ENCODE measurements at places on chromosomes 6 and 20.

GRCh38 chr20:23397961-23398360 is 23.3 kb downstream of the NAPB start:
- DNase-seq, result no peak

- DNase-seq, result no peak
These were observed 48.4 kb downstream of the ARHGAP40 start for GRCh38 chr20:38650010-38650409.

GRCh38 chr6:34791164-34791700 is 651 bp upstream of the BLTP3A start:
- DNase-seq, result no peak

DNA sequence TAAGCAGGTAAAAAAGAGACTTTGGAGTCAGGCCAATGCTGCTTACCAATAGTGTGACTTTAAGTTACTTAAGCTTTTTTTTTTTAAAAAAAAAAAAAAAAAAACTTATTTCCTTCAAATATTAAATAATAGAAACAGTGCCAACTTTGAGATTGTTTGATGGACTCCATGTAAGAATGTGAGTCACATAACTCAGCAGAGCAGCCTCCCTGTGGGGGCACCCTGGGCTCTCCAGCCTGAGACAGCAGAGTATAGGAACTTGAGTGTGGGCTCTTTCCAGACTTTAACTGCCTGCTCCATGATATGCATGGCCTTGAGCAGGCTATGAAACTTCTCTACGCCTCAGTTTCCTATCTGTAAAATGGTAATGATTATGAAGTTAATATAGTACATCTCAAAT is 113.3 kb upstream of the SAMD5 start:
- DNase-seq, result no peak

- no peak for DNase-seq
These were observed 3.3 kb downstream of the NECAB3 start for GRCh38 chr20:33670715-33671499.

GRCh38 chr6:113909224-113909856 is 52.2 kb downstream of the MARCKS start:
- no peak for DNase-seq

DNA sequence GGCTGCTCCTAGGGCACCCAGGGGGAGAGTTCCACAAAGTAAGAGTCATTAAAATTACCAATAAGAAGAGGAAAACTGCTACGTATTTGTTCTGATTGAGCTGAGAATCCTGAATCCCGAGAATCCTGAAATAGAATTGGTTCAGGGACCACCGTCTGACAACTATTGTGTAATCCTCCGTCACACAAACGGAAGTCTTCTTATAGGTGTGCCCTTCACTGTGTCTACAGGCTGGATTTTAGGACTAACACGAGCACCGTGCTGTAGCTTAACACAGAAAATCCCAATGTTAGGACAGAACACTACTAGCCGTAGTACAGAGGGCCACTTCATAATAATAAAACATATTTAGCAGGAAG is 50.6 kb upstream of the RNF182 start:
- no peak for DNase-seq

DNA sequence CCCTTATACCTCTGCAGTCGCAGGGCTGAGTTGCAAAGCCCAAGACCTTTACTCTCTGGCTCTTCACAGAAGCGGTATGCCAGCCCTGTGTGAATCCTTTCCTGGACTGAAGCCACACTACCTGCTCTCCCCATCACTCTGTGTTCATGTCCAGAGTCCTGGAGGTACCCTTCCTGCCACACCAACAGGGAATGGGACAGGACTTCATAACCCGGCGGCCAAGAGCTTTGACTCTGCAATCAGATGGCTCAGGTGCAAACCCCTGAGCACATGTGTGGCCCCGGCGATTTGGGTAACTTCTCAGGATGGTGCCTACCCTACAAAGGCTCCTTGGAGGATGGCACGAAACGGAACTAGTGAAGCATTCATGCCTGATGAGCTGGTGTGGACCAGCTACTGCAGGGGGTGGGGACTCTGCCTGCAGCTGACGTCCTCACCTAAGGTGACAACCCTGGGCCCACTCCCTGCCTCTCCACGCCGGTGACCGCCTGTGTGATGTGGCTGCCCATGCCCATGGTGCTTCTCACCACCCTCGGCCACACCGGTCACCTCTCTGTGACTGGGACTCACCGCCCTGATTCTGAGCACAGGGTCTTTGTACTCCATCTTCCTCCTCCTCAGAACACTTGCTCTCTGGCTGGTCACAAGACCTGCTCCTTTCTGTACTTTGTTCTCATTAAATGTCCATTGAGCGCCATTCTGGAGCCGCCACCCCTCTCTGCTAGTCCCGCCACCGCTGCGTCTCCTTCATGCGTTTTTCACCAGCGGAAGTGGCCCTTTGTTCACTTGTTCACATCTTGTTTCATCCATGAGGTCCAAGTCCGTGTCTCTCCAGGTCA is 116.7 kb downstream of the SULF2 start:
- no peak for DNase-seq

DNA sequence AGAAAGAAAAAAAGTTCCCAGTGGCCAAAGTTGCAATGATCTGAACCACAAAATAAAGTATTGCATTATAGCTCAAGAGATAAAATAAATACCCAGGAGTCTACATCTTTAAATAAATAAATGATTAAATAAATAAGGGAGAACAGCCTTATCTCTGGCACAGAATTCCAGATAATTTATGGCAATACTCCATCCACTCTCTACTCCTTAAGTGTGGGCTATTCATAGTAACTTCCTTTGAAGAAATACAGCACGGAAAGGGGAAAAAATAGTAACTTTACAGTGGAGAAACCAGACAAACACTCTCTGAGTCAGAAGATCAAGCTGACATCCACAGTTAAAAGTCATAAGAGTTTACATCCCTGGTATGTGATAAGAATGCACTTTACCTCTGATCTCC is 11.6 kb downstream of the AURKA start:
- DNase-seq, result no peak

- no peak for DNase-seq
These were observed 295.5 kb downstream of the TAF4 start for GRCh38 chr20:61770113-61770585.

- DNase-seq, result no peak
These were observed 32.8 kb upstream of the ZNFX1 start for GRCh38 chr20:49310705-49311104.

DNA sequence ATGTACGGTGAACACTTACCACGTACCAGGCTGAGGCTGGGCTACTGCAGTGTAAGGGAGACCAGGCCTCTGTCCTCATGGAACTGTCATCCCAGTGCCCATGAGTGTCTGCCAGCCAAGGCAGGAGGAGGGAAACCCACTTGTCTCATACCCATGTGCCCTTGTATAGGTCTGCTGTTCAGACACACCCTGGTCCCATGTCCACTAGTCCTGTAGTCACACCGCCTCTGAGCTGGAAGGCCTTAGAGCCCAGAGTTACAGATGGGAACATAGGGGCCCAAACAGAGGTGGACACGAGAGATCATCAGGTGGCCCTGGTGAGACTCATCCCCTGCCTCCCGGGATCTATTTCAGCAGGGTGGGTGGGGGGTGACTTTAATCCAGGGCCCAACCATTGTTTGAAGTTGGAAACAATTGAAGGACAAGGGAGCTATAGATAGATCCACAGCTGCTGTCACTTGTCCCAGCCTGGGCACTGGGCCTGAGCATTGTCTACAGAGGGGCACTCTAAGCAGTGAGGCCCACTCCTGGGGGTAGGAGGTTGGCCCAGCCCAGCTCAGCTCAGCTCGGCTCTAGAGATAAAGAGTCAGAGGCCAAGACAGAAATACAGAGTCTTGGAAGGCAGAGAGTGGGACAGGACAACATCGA is 14.6 kb downstream of the MYH7B start:
- DNase-seq, result no peak

Data from vagina (tissue), 2 donors.